ENCODE measurements at places on chromosomes 3 and 15. TPM values are rescaled to one million over a fixed set of nuclear protein-coding genes. Genes with fewer than 3 reads are reported as not detected.

DNA sequence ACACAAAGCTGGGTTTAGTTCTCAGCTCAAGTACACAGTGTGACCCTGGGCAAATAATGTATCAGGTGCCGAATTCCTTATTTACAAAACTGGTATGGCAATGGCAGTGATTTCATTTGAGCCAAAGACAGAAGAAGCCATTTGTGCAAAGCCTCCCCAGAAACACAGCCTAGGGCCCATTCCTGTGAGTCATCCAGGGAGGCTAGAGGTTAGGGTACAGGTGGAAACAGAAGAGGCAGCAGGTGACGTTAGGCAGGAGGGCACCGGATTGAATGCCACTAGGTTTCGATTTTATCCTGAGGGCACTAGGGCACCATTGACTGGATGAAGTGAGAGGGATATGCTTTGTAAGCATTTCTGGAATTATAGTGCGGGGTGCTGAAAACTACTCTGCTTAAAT lies 766.9 kb upstream of the NR2F2 start:
- DNase-seq = no peak

DNA sequence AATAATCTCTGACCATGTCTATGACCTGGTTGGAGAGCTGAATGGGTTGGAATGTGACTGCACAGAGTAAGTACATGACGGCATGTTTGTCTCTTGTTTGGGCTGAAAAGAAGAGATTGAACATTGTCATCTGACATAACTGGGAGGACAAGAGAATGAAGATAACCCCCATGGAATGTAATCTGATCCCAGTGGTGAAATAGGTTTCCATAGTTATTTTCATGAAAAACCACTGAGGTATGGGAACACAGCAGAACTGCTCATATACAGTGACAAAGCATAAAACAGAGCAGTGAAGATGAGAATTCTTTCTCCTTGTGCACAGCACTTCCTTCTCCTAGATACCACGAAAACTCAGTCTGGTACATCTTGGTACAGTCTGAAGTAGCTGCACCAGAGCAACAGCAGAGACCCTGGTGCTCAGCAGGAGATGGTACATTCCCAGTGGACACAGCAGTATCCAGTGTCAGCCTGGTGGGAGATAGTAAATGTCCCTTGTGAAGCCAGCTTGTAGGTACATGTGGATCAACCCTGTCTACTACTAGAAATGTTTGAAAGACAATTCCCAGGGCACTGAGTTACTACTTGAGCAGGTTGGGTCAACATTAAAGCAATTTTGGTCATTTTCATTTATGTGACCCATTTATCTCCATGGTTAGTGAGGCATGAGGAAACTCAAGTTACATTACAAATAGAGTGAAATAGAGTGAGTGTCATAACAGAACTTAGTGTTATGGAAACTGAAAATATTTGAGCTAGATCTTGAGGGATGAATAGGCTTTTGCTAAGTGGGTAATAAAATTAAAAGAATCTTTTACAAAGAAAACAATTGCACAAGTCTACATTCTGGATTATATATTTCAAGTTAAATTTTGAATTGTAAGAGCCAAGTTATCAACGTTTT lies 178.3 kb downstream of the SUCNR1 start:
- DNase-seq = no peak

DNA sequence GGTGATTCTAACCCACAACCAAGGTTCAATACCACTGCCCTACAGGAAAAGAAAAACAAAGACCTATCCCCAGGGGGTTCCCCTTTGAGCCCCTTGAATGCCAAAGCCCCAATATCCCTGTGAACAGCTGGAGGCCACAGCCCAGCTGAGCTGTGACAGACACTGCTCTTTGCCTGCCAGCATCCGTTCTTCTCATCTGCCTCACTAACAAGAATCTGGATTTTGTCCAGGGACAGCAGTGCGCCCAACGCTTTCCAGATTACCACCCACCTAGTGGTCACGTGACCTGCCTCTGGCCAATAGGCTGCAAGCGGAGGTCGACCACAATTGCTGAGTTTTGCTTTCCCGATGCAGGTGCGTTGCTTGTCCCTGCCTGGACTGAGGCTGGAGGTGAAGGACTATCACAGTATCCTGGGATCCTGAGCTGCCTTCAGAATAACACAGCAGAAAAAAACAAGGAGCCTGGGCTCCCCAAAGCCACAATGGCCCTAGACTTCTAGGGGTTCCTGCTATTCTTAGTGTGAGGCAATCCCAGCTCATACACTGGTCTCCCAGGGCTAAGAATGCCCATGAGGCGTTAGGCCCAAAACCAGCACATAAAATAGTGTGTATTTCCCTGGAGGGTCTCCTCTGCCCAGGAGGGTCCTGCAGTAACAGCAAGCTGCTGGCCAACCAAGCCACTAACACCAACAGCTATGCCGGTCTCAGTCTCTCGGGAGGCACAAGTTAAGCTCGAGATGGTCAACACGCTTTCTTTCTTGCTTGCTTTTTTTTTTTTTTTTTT lies 13.8 kb downstream of the BDH1 start:
- no peak for DNase-seq

GRCh38 chr3:87733671-87734367 lies 325.0 kb downstream of the CGGBP1 start:
- DNase-seq = no peak

DNA sequence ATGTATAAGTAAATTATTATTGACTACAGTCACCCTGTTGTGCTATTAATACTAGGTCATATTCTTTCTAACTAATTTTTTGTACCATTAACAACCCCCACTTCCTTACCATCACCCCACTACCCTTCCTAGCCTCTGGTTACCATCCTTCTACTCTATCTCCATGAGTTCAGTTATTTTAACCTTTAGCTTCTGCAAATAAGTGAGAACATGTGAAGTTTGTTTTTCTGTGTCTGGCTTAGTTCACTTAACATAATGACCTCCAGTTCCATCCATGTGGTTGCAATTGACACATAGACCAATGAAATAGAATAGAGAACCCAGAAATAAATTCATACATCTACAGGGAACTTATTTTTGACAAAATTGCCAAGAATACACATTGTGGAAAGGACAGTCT lies 55.4 kb upstream of the CHRNB4 start:
- DNase-seq = no peak

GRCh38 chr15:91476861-91477260 lies 376.6 kb upstream of the SLCO3A1 start:
- DNase-seq = no peak

DNA sequence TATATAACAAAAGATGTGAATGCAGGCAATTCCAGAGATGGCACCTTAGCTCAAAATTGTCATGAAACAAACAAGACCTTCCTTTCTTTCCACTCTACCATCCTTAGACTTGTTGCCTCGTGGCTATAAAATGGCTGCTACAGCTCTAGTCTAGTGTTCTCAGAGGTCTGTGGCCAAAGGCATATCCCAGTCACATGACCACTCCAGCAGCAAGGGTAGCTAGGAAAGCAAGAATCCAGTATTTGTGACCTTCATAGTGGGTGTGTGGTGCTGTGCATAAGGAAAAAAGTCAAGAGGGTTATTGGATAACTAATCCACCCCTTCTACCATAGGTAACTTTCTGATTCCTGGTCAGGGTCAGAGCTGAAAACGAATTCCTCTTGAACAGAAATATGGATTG lies 27.1 kb upstream of the LIPC start:
- DNase-seq = no peak

GRCh38 chr3:50388016-50388719 lies 28.8 kb upstream of the TMEM115 start:
- DNase-seq = no peak

DNA sequence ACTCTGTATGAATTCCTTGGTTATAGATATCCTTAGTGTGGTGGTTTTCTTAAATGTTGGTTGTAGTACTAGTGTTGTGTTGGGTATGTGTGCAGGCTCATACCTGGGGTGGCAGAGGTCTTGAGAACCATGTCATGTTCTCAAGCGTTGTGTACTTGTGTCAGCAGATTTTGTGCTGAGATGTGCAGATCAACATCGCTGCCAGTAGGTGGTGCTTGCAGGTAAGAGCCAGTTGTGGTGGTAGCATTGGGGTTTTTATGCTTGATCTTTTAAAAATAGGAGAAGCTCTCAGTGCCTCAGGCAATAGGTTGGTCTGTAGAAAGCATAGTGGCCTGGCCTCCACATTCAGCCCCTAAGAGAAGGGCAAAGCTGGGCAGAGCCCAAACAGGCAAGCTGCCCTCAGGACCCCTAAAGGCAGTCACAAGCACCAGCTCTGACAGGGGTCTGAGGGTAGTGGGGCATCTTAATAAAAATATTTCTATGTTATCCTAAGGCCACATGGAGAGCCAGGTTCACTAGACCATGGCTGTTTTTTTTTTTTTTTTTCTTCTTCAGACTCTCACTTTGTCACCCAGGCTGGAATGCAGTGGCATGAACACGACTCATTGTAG lies 164.0 kb downstream of the IL20RB start:
- DNase-seq = no peak

- DNase-seq = no peak
These were observed 26.6 kb downstream of the SEMA7A start for GRCh38 chr15:74406992-74407705.

GRCh38 chr3:57281715-57282114 lies 10.8 kb downstream of the ASB14 start:
- no peak for DNase-seq

- DNase-seq = no peak
These were observed 319.9 kb upstream of the ICE2 start for GRCh38 chr15:60798821-60799220.

- DNase-seq = peak; percentile 44
These were observed 227.6 kb upstream of the POU1F1 start for GRCh38 chr3:87503900-87504498.

SERINC4 gene
- not detected for total RNA-seq

NCKIPSD gene
- total RNA-seq = 6.9 TPM

CKMT1A gene
- not detected for total RNA-seq

RCN2 gene
- 43.5 TPM for total RNA-seq

GOLGA8S gene
- total RNA-seq = 0.04 TPM
